ENCODE measurements at places on chromosomes 11 and 22. TPM values are rescaled to one million over a fixed set of nuclear protein-coding genes. Genes with fewer than 3 reads are reported as not detected.

The DBX1 gene
- total RNA-seq, result 0.36 TPM

The RAB38 gene
- 10.2 TPM for total RNA-seq

GRCh38 chr22:43923191-43923590 is 414 bp upstream of the PNPLA3 start:
- peaks cover 14% of the 10 kb centered on the region for H3K4me1 ChIP-seq
- DNase-seq, result no peak
- H3K4me3 ChIP-seq, result peak overlapping the region; percentile 92

DNA sequence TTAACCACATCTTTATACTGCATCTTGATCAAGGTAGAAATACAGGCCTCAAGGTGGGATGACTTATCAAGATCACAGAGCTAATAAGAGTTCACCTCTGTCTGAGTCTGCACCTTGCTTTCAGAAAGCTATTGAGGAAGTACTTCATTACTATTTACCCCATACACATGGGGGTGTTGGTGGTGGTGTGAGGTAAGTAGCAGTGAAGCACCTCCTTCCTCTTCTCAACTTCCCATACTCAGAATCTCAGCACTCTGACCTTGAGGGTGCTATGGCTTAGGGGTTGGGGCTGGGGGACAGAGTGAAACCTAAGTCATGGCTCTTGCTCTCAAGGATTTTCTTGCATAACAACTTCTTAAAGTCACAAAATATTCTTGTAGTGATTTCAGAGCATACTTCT is 56.9 kb downstream of the ME3 start:
- no peaks in the 10 kb centered on the region for H3K27me3 ChIP-seq
- H3K27ac ChIP-seq, result no peak overlapping the region
- no peak for DNase-seq
- H3K4me3 ChIP-seq, result no peak overlapping the region
- H3K4me1 ChIP-seq, result no peaks in the 10 kb centered on the region
- peaks cover 5% of the 10 kb centered on the region for H3K36me3 ChIP-seq

DNA sequence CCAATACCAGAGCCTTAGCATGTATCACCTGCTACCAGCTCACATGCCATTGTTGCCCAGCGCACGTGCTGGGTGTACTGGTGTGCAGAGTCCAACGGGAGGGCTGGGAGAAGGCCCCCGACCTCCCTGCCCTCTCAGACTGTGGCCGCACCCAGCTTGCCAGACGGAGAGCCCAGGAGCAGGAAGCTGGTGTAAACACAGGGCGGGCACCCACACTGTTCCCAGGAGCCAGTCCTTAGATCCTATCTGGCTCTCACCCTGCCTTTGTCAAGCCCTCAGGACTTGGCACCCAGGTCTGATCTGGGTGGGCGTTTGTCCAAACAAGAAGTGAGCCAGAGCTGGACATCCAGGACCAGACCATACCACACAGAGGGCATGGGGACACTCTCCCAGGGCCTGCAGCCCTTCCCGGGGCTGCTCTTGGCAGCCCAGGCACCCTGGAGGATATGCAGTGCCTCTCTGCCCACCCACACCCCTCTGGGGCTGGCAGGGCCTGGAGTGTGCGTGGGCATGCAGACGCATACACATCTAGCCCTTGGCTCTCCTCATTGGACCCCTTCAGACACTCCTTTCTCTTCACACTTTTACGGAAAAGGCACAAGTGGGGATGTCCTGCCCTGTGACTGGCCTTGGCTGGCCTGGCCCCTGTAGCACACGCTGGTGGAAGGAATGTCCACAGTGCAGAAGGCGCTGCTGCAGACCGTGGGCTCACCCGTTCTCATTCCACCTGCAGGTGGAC is 19.9 kb upstream of the CLDN5 start:
- H3K27me3 ChIP-seq, result peaks cover 9% of the 10 kb centered on the region
- no peak overlapping the region for H3K4me3 ChIP-seq
- no peak for DNase-seq
- H3K4me1 ChIP-seq, result no peaks in the 10 kb centered on the region

- H3K4me3 ChIP-seq, result no peak overlapping the region
- peaks cover 49% of the 10 kb centered on the region for H3K4me1 ChIP-seq
- H3K27ac ChIP-seq, result peak overlapping the region; percentile 59
- H3K36me3 ChIP-seq, result no peaks in the 10 kb centered on the region
- no peaks in the 10 kb centered on the region for H3K27me3 ChIP-seq
- no peak for DNase-seq
Measured at GRCh38 chr11:19673924-19674729, 38.5 kb upstream of the NAV2 start.

DNA sequence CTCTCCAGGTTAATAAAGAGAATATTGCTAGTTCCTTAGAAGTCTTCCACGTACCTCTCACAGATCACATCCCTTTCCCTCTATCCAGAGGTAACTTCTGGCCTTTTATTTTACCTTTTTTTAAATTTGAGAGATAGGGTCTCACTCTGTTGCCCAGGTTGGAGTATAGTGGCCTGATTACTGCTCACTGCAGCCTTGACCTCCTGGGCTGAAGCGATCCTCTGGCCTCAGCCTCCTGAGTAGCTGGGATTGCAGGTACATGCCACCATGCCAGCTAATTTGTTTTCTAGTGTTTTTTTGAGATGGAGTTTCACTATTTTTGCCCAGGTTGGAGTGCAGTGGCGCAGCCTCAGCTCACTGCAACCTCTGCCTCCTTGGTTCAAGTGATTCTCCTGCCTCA is 24.4 kb downstream of the YAP1 start:
- no peak for DNase-seq
- H3K4me3 ChIP-seq, result no peak overlapping the region
- H3K4me1 ChIP-seq, result peaks cover 50% of the 10 kb centered on the region
- H3K27me3 ChIP-seq, result no peaks in the 10 kb centered on the region
- H3K27ac ChIP-seq, result no peak overlapping the region

- peaks cover 23% of the 10 kb centered on the region for H3K27me3 ChIP-seq
- no peak overlapping the region for H3K27ac ChIP-seq
- H3K4me3 ChIP-seq, result no peak overlapping the region
- no peak for DNase-seq
- H3K4me1 ChIP-seq, result peaks cover 4% of the 10 kb centered on the region
Measured at GRCh38 chr11:128917144-128917724, 25.4 kb downstream of the TP53AIP1 start.

DNA sequence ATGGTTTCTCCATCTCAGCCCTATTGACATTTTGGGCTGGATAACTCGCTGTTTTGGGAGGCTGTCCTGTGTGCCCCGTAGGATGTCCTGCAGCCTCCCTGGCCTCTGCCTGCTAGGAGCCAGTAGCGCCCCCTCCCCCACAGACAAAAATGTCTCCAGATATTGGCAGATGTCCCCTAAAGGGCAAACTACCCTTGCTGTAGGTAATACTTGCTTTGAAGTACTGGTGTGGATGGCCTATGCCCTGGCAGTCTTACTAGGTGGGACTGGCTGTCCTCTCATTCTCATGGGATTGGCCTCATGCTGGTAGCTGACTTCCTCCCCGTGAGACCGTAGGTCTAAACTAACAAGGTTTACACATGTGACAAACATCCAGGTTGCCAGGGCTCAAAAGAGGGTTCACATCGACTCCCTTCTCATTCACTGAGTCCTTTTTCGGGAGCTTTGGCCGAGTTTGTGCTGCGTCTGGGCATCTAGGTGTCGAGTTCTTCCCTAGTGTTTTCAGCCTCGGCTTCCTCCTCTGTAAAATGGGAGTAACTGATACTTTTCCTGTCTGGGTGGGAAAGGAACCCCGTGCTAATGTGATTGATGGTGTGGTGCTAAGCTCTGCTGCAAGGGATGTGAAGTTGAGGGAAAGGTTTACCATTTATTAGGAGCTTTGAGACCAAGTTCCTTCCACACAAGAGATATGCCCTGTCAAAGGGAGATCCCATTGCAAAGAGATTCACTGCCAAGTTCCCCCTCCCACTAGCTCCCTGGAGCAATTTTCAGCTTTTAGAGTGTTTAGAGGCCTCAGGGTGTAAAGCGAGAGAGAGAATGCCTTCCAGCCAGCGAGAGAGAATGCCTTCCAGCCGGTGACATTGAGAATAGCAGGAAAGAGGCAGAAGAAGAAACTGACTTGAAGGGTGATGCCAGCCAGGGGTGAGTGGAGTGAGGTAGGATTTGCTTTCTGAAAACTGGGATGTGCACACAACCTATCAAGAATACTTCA is 17.0 kb downstream of the PTPRJ start:
- no peak for DNase-seq
- peaks cover 20% of the 10 kb centered on the region for H3K4me1 ChIP-seq
- H3K27ac ChIP-seq, result peak overlapping the region; percentile 32
- no peaks in the 10 kb centered on the region for H3K27me3 ChIP-seq

- H3K27me3 ChIP-seq, result peaks cover 3% of the 10 kb centered on the region
- H3K27ac ChIP-seq, result no peak overlapping the region
- peaks cover 3% of the 10 kb centered on the region for H3K36me3 ChIP-seq
- peaks cover 34% of the 10 kb centered on the region for H3K4me1 ChIP-seq
- H3K4me3 ChIP-seq, result no peak overlapping the region
Measured at GRCh38 chr22:44088976-44089570, 65.0 kb downstream of the PARVB start.

DNA sequence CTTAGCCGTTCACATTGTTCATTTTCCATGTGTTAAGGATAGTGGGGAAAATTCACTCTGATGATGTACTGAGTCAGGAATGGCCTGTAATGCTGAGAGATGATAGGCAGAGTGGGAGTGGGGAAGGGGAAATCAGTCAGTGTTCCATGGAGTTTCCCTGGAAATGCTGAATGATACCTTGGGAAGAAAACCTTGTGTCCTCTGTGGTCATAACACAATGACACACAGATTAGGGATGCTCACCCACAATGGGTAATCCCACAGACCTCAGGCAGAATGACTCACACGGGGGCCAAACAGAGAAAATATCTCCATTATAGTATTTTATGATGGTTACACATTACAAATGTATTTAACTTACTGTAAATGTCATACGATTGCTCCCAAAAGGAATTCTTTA is 118.0 kb downstream of the SNX19 start:
- peaks cover 2% of the 10 kb centered on the region for H3K27me3 ChIP-seq
- H3K4me3 ChIP-seq, result no peak overlapping the region
- no peak for DNase-seq
- H3K27ac ChIP-seq, result no peak overlapping the region
- H3K4me1 ChIP-seq, result peaks cover 5% of the 10 kb centered on the region

DNA sequence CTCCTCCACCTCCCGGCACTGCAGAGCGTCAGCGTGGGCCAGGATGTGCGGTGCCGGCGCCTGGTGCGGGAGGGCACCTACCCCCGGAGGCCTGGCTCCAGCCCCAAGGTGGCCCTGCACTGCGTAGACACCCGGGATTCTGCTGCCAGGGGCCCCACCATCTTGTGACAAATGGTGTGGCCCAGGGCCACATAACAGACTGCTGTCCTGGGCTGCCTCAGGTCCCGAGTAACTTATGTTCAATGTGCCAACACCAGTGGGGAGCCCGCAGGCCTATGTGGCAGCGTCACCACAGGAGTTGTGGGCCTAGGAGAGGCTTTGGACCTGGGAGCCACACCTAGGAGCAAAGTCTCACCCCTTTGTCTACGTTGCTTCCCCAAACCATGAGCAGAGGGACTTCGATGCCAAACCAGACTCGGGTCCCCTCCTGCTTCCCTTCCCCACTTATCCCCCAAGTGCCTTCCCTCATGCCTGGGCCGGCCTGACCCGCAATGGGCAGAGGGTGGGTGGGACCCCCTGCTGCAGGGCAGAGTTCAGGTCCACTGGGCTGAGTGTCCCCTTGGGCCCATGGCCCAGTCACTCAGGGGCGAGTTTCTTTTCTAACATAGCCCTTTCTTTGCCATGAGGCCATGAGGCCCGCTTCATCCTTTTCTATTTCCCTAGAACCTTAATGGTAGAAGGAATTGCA is 13.5 kb downstream of the TSKU start:
- H3K4me1 ChIP-seq, result peaks cover 37% of the 10 kb centered on the region
- H3K36me3 ChIP-seq, result peaks cover 15% of the 10 kb centered on the region
- DNase-seq, result peak; percentile 67
- H3K27ac ChIP-seq, result no peak overlapping the region
- H3K4me3 ChIP-seq, result no peak overlapping the region

DNA sequence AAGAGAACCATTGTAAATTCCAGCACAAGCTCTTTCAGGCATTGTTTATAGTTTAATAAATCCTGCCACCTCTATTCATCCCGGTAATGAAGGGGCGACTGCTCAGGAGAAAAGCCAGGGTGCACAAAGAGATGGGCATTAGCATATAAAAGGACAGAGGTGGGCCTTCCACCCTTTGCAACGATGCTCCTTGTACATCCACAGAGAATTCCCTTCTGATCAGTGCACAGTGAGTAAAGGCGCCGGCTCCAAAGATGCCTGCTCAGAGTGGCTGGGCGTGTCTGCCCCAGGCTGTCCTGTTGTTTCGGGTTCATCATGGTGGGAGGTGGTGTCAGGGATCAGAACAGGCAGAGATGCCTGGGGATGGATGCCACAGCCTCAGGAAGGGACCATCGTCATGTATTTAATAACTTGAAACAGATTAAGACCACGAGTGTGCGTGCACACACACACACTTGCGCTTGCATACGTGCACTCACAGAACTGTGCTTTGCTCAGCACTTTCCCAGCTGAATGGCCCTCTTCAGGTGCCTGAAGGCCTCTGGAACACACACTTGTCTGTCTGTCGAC is 305.0 kb downstream of the TBC1D22A start:
- peaks cover 13% of the 10 kb centered on the region for H3K4me1 ChIP-seq
- no peak overlapping the region for H3K4me3 ChIP-seq
- no peak for DNase-seq
- H3K36me3 ChIP-seq, result no peaks in the 10 kb centered on the region
- H3K27ac ChIP-seq, result no peak overlapping the region
- H3K27me3 ChIP-seq, result no peaks in the 10 kb centered on the region

GRCh38 chr11:61607426-61607825 is 26.6 kb upstream of the SYT7 start:
- peaks cover 19% of the 10 kb centered on the region for H3K4me1 ChIP-seq
- no peak for DNase-seq
- H3K4me3 ChIP-seq, result no peak overlapping the region
- H3K27me3 ChIP-seq, result peaks cover 6% of the 10 kb centered on the region

- H3K27me3 ChIP-seq, result no peaks in the 10 kb centered on the region
- DNase-seq, result no peak
- no peak overlapping the region for H3K27ac ChIP-seq
- H3K36me3 ChIP-seq, result no peaks in the 10 kb centered on the region
- no peaks in the 10 kb centered on the region for H3K4me1 ChIP-seq
- H3K4me3 ChIP-seq, result no peak overlapping the region
Measured at GRCh38 chr11:85076535-85077330, 550.4 kb downstream of the DLG2 start.

DNA sequence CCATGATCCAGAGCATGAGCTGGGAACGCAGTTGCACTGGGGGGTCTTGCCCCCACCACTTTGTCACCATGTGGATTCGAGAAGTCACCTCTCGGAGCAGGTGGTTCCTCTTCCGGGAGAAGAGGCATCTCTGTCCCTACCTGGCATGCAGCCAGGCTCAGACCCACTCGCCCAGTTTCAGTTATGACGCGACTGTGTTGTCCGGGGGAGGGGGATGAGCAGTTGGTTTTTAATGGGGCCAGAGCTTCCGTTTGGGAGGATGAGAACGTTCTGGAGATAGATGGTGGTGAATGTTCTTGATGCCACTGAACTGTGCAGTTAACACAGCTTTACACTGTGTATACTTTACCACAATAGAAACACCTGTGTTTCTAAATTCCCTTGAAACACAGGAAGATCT is 41.5 kb downstream of the DHCR7 start:
- DNase-seq, result no peak
- H3K4me1 ChIP-seq, result no peaks in the 10 kb centered on the region
- no peaks in the 10 kb centered on the region for H3K36me3 ChIP-seq

Data from type B pancreatic cell (in vitro differentiated cells).